BJ (cell line): ENCODE measurements at places on chromosomes 1 and 21.

DNA sequence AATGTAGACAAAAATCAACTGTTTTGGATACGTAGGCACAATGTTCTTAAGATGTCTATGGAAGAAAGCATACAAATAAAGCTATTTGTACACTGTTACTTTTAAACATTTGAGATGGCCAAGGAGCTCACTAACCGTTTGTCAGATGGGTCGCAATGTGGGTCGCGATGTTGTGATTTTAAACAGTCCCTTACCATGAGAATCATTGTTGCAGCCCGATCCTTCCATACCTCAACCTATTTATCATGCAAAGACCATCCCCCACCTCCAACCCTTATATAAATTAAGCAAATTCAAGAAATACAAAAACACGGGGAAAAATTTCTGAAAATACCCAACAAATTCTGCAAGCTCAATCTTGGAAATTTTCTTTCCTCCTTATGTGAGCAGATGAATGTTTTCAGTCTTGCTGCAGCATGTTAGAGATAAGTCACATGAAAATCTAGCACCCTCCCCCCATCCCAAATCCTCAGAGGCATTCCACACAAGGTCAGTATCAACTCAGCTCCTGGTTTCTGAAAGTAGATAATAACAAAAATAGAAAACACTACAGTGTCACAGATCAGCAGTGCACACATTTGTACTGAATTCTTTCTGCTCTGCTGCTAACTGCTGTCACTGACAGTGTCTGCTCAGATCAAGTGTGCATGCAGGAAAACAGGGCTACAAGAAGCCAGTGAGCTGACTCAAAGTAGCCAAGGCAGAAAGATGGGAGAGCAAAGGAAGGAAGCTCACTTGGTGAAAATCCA lies 92.9 kb upstream of the TTC39A start:
- no peak for DNase-seq

DNA sequence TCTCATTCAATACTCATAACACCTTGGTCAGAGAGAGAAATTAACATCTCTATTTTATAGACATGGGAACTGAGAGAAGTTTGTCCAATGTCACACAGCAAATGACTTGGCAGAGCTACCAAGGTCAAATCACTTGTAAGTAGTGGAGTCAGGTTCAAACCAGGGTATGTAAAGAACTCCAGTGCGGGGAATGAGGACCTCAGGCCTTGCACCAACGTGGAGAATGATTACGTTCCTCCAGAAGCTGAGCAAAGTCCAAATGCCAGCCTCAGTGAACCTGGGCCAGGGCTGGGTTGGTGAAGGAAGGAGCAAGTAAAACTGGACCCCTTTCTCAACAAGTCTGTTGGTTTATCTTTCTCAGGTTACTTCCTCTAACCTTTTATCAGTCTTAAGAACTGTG lies 1.8 kb upstream of the CSF1 start:
- DNase-seq, result no peak

DNA sequence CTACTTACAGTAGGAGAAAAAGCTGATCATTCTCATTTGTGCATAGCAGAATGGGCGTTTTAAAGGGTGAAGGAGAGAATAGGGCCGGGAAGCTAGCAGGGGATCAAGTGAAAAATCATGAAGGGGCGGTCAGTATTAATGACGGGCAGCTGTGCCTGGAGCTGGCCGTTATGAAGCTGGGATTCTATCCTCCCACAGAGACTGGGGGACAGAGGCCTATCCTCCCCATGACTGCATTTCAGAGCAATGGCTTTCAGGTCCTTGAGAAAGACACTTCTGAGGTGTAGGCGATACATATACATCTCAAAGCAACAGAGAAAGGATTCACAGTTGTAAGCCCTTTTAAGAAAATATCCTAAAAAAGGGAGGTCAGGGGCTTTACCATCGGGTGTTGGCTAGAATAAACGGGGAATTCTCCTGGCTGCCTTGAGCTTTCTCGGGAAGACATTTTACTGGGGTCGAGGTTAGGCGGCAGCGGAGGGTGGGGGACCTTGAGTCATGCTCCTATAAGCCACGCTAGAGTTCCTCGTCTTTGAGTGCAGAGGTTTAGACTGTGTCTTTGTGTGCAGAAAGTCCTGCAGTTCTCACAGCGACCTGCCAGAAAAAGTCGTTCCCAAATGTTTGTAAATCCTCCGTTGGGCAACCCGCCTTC lies 559 bp upstream of the MTARC2 start:
- DNase-seq, result no peak

- DNase-seq, result no peak
Observed at GRCh38 chr1:192588546-192588945, 13.0 kb downstream of the RGS1 start.

DNA sequence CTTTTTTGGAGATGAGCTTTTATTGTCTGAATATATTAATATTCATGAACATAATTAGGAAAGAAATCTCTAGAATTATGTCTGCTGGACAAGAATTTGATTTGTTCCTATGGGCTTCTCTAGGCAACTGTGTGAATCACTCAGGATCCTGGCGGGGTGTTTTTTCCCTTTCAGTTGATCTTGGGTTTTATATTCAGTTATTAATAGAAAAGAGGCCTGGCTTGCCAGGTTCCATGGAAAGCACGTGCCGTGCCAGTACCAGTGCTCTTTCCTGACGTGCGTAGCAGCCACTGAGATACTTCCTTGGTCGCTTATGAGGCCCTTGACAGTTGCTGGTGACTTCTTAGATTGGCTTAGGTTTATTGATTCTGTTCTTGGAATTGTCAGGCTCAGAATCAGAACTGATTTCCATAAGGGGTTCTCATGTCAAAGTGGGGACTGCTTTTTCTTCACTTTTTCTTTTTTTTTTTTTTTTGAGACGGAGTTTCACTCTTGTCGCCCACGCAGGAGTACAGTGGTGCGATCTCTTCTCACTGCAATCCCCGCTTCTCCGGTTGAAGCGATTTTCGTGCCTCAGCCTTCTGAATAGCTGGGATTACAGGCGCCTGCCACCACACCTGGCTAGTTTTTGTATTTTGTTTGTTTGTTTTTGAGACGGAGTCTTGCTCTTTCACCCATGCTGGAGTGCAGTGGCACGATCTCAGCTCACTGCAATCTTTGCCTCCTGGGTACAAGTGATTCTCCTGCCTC lies 48.7 kb upstream of the KIF1B start:
- no peak for DNase-seq

- DNase-seq, result no peak
Observed at GRCh38 chr1:24150234-24151174, 7.6 kb upstream of the IL22RA1 start.

- DNase-seq, result no peak
Observed at GRCh38 chr1:248696774-248697173, 5.8 kb downstream of the OR14I1 start.

DNA sequence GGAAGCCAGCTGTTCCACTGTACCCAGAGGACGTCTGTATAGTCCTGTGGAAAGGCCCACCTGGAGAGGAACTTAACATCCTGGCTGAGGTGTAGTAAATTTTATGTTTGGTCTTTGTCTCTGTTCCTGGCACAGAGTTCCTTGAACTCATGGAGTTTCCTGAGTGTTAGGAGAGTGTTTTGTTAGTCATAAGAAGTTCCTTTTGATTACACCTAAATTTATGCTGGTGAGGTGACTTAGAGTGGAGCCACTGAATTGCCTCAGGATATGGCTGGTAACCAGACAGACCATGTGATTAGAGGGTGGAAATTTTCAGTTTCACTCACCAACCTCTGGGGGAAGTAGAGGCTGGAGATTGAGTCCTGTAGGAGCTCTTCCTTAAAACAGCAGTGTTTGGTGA lies 57.9 kb downstream of the RASAL2 start:
- DNase-seq, result no peak

DNA sequence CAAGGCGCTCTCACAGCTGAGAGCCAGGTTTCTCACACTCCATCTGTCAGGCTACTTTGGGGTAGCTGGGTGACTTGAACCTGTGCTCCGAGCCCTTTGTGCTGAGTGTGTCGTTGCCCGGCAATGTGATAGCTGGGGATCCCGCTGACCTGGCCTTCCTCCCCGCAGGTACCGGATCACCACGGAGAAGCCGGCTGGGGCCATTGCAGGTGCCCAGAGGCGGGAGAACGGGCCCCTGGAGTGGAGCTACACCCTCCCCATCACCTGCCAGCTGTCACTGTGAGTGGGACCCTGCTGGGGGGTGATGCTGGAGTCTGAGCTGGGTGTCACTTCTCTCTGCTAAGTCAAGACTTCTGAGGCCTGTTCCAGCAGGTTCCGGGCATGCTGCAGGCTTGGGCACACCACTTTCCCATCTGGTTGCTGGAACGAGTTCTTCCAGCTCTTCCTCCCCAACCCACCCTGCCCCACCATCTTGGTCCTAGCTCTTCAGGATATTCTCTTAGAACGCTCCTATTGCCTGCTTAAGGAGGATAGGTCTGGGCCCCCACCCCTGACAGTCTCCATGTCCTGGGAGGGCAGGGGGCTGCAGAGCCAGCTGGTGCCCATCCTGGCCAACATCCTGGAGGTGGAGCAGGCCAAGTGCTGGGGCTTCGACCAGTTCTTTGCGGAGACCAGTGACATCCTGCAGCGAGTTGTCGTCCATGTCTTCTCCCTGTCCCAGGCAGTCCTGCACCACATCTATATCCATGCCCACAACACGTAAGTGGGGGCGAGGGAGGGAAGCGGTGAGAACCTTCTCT lies 7.5 kb downstream of the IKBKE start:
- DNase-seq, result no peak

DNA sequence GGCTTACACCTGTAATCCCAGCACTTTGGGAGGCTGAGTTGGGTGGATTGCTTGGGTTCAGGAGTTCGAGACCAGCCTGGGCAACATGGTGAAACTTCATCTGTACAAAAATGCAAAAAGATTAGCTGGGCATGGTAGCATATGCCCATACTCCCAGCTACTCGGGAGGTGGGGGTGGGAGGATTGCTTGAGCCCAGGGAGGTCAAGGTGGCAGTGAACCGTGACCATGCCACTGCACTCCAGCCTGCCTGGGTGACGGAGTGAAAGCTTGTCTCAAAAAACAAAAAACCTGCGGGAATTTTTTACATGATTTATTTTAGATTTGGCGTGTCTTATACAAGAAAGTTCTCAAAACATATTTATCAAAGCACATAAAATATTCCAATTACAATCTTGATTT lies 27.8 kb upstream of the MTR start:
- no peak for DNase-seq

DNA sequence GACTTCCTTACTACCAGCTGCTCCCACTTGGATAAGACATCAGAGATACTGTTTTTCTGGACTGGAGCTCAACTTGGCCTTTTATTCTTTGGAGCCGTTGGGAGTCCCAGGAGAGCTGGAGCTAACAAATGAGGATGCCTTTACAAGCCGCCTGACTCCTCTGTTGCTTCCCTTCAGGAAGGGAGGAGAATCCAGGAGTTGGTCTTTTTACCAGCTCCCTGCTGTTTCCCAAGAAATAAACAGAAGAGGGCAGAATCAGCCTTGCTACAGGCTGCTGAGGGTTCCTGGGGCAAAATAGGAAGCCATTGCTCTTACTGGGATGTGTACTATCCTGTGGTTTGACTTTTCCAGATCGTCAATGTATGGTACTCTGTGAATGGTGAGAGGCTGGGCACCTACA lies 1.5 kb downstream of the EIF3I start:
- DNase-seq, result no peak

DNA sequence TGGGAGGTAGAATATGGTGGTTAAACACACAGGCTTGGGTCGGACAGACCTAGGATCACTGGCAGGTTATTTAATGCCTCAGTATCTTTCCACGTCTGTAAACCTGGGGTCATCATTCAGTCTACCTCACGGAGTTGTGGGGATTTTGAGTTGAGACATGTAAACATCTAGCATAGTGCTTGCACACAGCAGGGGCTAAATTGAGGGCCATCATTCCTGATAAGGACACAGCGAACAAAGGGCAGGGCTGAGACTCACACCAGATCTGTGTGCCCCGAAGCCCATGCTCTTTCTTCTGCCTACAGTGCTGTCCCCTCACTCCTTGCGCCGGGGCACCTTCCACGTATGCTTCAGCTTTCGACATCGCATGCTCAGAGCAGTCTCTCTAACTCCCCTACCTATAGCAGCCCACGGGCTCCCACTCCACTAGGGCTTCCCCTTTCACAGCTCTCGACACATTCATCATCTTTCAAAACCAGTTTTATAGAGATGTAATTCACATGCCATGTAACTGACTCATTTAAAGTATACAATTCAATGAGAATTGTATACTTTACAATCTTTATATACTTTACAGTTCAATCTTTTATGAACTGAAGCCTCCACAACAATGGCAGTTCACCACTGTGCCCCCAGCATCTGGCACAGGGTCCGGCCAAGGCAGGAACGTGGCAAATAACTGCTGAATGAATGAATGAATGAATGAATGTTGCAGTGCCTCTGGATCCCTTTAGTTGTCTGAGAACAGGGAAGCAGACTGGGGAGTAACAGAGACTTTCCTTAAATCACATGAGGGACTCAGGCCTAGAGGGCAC lies 48.0 kb downstream of the GPR161 start:
- DNase-seq, result no peak

DNA sequence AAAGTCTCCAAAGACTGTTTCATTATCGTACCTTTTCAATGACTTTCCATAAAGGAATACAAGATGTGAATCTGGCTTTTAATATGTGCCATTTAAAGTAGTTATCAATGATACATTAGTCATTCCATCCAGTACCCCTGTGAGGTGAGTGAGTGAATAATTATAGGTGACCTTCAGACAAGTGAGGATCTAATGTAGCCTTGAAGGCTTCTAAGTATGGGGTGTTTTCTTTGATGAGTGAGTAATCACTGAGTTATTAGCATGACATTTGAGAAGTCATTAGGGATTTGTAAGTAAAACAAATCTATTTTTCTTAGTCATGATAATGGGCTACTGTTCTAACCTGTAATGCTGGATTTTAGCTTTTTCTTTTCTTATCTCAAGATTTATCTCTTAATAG lies 831.4 kb downstream of the ADGRL2 start:
- DNase-seq, result no peak

DNA sequence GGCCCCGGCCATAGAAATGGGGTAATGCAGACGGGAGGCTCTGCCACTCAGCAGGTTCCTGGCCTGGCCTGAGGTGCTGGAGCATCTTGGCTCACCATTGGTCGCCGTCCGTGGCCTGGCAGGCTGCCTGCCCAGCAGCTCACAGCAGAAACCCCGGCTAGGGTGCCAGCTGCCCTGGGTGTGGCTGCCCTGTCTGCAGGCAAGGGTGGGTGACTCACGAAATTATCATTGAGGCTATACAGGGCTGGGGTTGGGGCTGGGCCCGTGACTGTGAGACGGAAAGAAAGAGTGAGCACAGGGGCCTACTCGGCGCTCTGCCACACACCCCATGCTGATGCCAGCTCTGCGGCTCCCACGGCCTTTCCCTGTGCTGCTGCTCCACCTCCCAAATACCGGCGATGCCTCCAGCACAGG lies 8.0 kb upstream of the PKP1 start:
- no peak for DNase-seq
